DND-41 (cell line): ENCODE measurements at places on chromosomes 4 and X.
A peak's percentile ranks its signal among the peaks of the same experiment; 100 is the strongest.

DNA sequence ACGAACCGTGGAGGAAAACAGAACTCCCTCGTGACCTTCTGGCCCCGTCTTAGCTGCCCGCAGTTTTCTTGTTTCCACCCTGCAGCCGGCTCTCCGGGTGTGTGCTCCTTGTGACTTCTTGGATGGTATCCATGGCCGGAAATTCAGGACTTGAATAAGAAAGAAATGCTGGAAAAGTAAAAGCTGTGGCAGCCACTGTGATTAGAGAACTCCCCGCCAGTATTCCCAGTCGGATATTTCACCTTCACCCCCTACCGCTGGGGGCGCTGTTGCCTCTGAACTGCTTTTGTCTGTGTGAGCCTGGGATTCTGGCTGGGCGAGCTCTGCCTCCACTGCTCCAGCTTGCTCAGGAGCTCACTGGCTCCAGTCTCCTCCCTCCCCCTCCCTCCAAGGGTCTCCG, 41.5 kb upstream of the CYP4V2 start:
- DNase-seq: peak; percentile 30
- H3K36me3 ChIP-seq: no peaks in the 10 kb centered on the region
- H3K27me3 ChIP-seq: no peaks in the 10 kb centered on the region

DNA sequence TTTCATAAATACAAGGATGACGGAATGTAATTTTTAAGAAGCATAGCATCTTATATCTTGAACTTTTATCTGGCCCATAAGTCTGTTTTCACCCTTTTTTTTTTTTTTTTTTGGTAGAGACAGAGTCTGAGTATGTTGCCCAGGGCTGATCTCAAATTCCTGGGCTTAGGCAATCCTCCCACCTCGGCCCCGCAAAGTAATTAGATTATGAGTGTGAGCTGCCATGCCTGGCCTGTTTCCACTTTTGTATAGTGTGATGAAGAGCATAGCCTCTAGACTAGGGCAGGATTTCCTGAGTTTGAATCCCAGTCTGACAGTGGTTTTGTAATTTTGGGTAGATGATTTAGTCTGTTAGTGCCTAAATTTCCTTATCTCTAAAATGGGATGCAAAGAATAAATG, 11.0 kb downstream of the STIM2 start:
- no peaks in the 10 kb centered on the region for H3K36me3 ChIP-seq
- no peak overlapping the region for H3K27ac ChIP-seq
- DNase-seq: no peak

DNA sequence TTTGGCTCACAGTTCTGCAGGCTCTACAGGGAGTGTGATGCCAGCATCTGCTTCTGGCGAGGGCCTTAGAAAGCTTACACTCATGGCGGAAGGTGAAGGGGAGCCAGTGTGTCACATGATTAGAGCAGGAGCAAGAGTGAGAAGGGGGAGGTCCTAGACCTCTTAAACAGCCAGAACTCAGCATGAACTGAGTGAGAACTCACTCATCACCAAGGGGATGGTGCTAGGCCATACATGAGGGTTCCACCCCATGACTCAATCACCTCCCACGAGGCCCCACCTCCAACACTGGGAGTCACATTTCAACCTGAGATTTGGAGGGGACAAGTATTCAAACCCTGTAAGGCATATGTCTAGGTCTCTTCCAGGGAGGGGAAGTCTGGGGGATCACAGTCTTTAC, 33.4 kb downstream of the SPRY1 start:
- no peak overlapping the region for H3K27ac ChIP-seq
- no peak overlapping the region for H3K4me3 ChIP-seq
- no peak for DNase-seq
- no peaks in the 10 kb centered on the region for H3K36me3 ChIP-seq
- H3K4me1 ChIP-seq: no peaks in the 10 kb centered on the region

- H3K4me1 ChIP-seq: no peaks in the 10 kb centered on the region
- no peaks in the 10 kb centered on the region for H3K36me3 ChIP-seq
- no peak overlapping the region for H3K4me3 ChIP-seq
These were observed 16.0 kb downstream of the HPSE start for GRCh38 chr4:83318666-83319065.

- H3K27me3 ChIP-seq: no peaks in the 10 kb centered on the region
- no peaks in the 10 kb centered on the region for H3K4me1 ChIP-seq
- no peak overlapping the region for H3K4me3 ChIP-seq
These were observed 565.4 kb downstream of the GRXCR1 start for GRCh38 chr4:43457866-43458265.

- no peak overlapping the region for H3K27ac ChIP-seq
- no peak for DNase-seq
- no peaks in the 10 kb centered on the region for H3K4me1 ChIP-seq
- no peaks in the 10 kb centered on the region for H3K36me3 ChIP-seq
- no peak overlapping the region for H3K4me3 ChIP-seq
These were observed 1794.0 kb upstream of the PCDH7 start for GRCh38 chr4:28926156-28926555.

DNA sequence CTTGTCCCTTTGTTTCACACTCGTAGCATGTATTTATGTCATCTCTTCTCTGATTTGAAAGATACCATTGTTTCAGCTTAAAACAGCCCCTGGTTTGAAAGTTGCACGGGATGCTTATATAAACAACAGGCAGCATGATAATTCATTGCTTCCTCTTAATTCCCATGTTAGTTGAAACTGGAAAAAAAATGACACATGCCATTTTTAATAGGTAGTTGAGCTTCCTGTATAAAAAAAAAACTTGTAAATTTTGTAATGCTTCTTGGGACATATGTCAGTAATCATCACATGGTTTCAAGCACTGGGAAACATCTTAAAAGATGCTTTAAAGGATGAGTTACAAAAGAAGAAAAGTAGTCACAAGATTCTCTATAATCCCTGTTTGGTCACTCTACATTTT, 243.0 kb downstream of the PALLD start:
- DNase-seq: no peak
- H3K27ac ChIP-seq: no peak overlapping the region
- no peak overlapping the region for H3K4me3 ChIP-seq
- H3K4me1 ChIP-seq: no peaks in the 10 kb centered on the region

GRCh38 chr4:71009890-71010588, 16.6 kb downstream of the DCK start:
- no peaks in the 10 kb centered on the region for H3K27me3 ChIP-seq
- H3K36me3 ChIP-seq: peaks cover 69% of the 10 kb centered on the region
- DNase-seq: no peak
- H3K4me1 ChIP-seq: peaks cover 26% of the 10 kb centered on the region
- H3K4me3 ChIP-seq: no peak overlapping the region

GRCh38 chr4:86744570-86744969, 104.6 kb downstream of the SLC10A6 start:
- H3K4me1 ChIP-seq: no peaks in the 10 kb centered on the region
- DNase-seq: no peak
- no peak overlapping the region for H3K27ac ChIP-seq
- no peaks in the 10 kb centered on the region for H3K36me3 ChIP-seq

GRCh38 chr4:27267970-27268355, 407.3 kb downstream of the STIM2 start:
- no peak overlapping the region for H3K4me3 ChIP-seq
- no peak overlapping the region for H3K27ac ChIP-seq
- H3K36me3 ChIP-seq: no peaks in the 10 kb centered on the region
- DNase-seq: no peak
- no peaks in the 10 kb centered on the region for H3K27me3 ChIP-seq

GRCh38 chr4:153297116-153297515, 47.4 kb upstream of the MND1 start:
- H3K27ac ChIP-seq: no peak overlapping the region
- no peaks in the 10 kb centered on the region for H3K27me3 ChIP-seq
- no peak for DNase-seq
- no peaks in the 10 kb centered on the region for H3K4me1 ChIP-seq
- H3K36me3 ChIP-seq: peaks cover 17% of the 10 kb centered on the region; the same call in 1 of the 2 replicates

DNA sequence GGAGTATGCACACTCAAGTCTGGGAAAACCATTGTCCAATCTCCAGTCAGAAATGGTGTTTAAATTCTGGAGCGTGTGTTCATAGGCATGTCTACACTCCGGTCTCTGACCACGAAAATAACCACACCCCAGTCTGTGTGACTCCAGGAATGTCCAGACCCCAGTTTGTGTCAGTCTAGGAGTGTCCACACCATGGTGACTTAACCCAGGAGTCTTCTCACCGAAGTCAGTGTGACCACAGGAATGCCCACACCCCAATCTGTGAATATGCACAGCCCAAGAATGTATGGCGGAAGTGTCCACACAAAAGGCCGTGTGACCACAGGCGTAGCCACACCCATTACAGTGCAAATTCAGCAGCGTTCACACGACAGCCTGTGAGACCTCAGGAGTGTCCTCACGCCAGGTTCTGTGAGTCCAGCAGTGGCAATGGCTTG, 11.4 kb downstream of the FTSJ1 start:
- no peaks in the 10 kb centered on the region for H3K4me1 ChIP-seq
- peaks cover 15% of the 10 kb centered on the region for H3K36me3 ChIP-seq
- H3K27ac ChIP-seq: no peak overlapping the region
- no peaks in the 10 kb centered on the region for H3K27me3 ChIP-seq
